Ovary (tissue), 10 donors: ENCODE measurements at places on chromosomes 7 and 10.

DNA sequence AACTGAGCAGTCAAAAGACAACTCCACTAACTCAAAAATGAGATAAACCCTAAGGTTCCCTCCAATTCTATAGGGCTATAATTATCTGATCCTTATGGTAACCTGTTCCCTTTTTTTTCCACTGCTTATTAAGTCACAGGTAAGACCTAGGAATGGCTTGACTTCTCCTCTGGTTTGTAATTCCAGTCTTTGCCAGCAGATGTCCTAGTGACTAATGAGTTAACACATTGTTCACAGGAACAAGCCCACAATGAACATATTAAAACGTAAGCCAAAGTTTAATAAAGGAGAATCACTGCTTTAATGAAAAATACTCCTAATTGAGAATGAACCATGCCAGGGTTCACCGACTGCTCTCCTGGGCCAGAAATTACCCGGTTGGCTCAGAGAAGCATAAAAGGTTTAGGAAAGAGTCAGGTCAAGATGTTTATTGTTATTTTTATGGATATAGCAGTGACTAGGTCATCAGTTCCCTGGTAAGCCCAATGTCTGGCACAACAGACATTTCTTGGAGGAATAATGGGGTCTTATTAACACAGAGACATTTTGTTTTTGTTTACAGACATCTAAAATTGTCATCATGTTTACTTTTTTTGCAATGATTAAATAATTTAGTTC lies 120.1 kb downstream of the ELAPOR2 start:
- no peak for DNase-seq

- no peak for DNase-seq
These were observed 30.7 kb downstream of the GHRHR start for GRCh38 chr7:30994206-30995100.

DNA sequence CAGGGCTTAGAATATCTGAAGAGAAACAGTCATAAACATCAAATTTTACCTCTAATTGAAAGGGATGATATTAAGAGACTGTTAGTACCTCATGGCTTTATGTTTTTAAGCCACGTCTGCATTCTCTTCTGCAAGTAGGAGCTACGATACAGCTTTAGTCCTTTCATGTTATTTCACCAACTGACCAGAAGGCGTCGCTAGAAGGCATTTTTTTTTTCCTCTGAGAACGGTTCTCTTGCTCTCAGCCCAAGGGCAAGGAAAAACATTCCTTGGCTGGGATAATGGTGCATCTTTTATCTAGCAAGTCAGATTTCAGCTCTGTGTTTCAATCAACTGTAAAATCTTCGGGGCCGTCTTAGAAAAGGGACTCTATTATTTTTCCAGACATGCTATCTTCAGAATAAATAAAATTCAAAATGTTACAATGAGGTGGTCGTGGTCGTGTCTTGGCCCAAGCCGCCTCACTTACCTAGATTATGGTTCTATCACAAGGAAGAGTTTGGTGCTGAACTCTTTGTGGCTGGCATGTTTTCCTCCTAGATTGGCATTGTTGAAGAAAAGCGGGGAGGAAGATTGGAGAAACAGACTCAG lies 41.6 kb upstream of the LYZL2 start:
- no peak for DNase-seq

DNA sequence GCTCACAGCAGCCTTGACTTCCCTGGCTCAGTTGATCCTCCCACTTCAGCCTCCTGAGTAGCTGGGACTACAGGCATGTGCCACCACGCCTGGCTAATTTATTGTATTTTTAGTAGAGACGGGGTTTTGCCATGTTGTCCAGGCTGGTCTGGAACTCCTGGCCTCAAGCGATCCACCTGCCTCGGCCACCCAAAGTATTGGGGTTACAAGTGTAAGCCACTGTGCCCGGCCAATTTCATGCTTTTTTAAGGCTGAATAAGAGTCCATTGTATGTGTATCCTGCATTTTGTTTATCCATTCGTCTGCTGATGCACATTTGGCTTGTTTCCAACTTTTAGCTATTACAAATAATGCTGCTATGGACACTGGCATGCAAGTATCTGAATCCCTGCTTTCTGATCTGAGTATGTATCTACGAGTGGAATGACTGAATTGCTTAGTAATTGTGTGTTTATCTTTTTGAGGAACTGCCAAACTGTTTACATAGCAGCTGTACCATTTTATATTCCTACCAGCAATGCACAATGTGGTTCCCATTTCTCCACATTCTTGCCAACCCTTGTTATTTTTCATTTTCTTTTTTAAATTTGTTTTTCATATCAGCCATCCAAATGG lies 37.3 kb upstream of the TPST1 start:
- DNase-seq = no peak

GRCh38 chr7:155549226-155549625 lies 2.9 kb upstream of the CNPY1 start:
- DNase-seq = no peak

- DNase-seq = no peak
These were observed 114.7 kb downstream of the EBF3 start for GRCh38 chr10:129849452-129849750.

GRCh38 chr7:156969972-156970420 lies 20.5 kb downstream of the NOM1 start:
- no peak for DNase-seq

- no peak for DNase-seq
These were observed 122.2 kb downstream of the KMT2E start for GRCh38 chr7:105136221-105136620.

DNA sequence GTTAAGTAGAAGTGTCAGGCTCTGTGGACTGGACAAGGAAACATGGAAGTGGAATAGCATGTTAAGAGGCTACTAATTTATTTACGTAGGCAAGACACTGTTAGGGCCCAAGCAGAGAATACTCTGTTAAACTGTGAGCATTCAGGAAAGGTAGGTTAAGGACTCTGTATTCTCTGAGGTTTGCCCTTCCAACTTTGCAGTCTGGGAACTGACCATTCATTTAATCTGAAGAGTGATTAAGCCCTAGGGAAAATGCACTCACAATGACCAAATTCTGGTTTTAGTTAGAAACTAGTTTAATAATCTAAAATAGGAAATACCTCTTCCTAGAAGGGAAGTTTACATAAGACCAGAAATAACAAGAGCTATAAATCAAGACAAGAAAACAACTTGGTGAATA lies 266.6 kb downstream of the SUGCT start:
- DNase-seq = no peak

GRCh38 chr10:30437031-30437841 lies 3.3 kb downstream of the MAP3K8 start:
- DNase-seq = no peak

GRCh38 chr7:55946545-55946944 lies 5.1 kb upstream of the MRPS17 start:
- no peak for DNase-seq

- no peak for DNase-seq
These were observed 73.2 kb downstream of the LMBR1 start for GRCh38 chr7:156819733-156820295.

DNA sequence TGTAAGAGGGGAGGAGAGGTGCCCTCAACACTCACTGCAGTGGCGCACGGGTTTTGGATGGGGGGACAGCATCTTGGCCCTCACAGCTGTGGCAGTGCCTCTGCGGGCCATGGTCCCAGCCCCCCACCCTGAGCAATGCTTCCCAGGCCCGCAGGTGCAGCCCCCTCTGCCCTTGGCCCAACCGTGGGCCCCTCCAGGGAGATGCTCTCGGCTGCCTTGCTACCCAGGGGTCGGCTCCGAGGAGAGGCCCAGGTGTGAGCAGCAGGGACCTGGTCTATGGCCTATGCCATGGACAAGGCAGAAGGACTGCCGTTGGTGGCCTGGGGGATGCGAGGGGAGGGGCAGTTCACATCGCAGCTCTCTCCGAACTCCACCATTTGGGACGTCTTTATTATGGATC lies 159.2 kb downstream of the RNF216 start:
- DNase-seq = no peak

DNA sequence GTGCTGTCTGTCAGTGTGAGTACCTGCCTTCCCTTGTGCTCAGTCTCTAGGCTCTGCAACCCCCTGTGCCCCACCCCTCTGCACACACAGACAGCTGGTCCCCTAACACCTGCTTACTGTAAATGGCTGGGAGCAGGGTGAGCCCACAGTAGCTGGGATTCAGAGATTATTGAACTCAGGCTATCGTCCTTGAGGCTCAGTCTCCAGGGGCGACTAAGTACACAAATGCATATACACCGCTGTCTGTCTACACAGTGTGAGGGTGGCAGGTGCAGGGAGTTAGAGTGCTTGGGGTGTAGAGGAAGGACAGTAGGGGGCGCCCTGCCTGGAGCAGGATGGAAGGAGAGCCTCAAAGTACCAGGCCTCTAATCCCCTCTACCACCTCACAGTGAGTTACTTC lies 12.9 kb downstream of the UPP1 start:
- DNase-seq = no peak
